ENCODE measurements at places on chromosomes 12 and 14.

DNA sequence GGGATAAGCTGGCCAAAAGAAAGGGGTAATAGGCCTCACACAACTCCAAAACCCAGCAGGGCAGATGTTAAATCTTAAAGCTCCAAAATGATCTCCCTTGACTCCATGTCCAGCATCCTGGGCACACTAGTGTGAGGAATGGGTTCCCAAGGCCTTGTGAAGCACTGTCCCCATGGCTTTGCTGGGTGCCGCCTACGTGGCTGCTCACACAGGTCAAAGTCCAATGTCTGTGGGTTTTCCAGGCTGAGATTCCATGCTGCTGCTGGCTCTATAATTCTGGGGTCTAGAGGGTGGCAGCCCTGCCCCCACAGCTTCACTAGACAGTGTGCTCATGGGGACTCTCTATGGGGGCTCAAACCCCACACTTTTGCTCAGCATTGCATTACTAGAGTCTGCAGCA, 145.3 kb upstream of the GRIN2B start:
- no peak overlapping the region for H3K27ac ChIP-seq
- no peak overlapping the region for H3K4me3 ChIP-seq
- no peak for DNase-seq
- H3K27me3 ChIP-seq, result no peaks in the 10 kb centered on the region
- H3K4me1 ChIP-seq, result no peaks in the 10 kb centered on the region
- H3K36me3 ChIP-seq, result no peaks in the 10 kb centered on the region

- DNase-seq, result no peak
- peaks cover 74% of the 10 kb centered on the region for H3K27me3 ChIP-seq
- H3K27ac ChIP-seq, result no peak overlapping the region
Measured at GRCh38 chr14:24337824-24338175, 2.0 kb downstream of the RIPK3 start.

DNA sequence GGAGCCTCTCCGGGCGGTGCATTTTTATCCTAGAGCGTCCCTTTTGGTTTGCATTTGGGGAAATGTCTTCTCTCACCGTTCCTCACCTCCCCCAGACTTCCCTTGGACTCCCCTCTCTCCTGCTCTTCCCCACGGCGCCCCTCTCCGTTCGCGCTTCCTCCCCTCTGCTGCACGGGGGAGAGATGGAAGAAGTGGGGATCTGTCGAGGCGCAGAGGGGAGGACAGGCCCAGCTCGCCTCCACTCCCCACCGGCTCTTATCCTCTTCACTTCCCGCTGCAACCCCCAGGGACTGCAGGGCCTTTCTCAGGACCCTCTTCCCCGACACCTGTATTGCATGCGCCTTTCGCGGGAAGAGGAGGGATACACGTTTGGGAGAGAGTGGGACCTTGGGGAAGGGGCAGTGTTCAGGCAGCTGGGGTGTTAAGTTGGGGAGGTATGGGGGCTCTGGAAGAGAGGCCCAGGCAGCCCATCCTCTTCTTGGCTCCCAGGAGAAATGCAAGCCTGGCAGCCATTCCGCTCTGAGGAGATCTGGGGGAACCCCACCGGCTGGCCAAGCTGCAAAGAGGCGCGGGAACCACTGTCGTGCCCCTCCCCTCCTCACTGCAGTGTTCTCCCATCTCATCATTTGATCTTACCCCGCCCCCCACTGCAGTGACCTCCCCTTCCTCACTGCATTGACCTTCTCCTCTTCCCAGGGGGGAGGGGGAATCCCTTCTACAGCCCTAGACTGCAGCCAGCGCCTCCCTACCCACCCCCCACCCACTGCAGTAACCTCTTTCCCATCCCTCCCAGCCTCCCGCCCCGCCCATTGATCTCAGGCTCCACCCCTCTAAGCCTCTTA, 788 bp downstream of the ENO2 start:
- peak overlapping the region; percentile 97 for H3K27ac ChIP-seq
- H3K4me1 ChIP-seq, result no peaks in the 10 kb centered on the region
- peaks cover 40% of the 10 kb centered on the region for H3K36me3 ChIP-seq

DNA sequence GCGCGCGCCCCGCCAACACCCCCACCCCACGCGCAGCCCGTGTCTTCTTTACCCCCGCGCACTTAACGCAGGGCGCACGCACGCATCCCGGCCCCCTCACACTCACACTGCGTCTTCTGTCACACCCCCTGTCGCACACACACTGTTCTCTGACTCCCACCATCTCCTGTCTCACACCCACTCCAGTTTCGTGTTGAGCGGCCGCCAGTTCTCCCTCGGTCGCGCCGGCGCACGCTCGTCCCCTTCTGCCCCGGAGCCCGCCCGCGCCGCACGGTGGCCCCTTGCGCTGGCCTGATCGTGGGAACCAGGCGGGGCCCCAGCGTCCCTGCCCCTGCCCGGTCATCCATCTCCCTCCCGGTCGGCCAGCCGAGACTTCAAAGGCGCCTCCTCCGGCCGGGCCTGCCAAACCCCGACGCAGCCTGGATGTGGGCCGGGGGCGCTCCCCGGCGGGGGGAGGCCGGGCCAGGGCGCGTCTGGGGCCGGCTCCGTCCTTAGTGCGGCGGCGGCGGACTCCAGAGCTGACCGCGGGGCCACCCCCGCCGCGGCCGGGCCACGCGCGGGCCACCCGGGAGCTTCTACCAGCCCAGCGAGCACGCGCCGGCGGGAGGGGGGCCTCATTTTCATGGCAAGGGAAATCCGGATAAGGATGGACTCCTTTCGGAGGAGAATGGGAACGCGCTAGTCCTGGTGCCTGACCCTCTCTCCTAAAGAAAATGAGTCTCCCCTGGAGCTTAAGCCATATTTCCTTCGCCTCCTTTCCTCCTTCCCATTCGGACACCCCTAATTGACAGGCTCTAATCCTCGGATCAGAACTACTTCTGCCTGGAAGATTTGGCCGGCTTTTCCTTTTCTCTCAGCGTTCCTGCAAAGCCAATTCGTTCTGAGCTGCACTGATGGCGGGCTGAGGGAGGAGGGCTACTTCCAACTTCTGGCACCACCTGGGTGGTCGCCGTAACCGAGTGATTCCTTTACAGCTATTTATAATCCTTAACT, 82.0 kb upstream of the HMGA2 start:
- no peaks in the 10 kb centered on the region for H3K4me1 ChIP-seq
- H3K27ac ChIP-seq, result no peak overlapping the region
- H3K4me3 ChIP-seq, result peak overlapping the region; percentile 57
- H3K27me3 ChIP-seq, result peaks cover 40% of the 10 kb centered on the region

DNA sequence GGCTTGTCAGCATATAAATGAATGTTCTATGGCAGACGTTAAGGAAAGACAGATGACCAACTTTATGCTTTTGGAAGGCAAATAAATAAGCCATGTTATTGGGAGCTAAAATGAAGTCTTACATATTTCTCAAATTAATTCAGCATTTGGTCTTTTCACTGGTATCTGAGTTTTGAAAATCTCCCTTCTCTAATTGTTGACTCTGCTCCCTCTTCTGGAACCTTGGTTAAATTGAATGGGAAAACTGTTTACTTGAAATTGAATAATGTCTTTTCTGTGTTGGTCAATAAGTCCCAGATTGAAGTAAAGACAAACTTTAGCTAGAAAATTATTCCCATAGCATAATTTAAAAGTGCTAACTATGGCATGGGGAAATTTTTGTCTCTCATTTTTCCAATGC, 38.7 kb downstream of the LGR5 start:
- no peaks in the 10 kb centered on the region for H3K36me3 ChIP-seq
- no peaks in the 10 kb centered on the region for H3K27me3 ChIP-seq
- no peak overlapping the region for H3K4me3 ChIP-seq
- H3K4me1 ChIP-seq, result no peaks in the 10 kb centered on the region
- no peak for DNase-seq
- H3K27ac ChIP-seq, result no peak overlapping the region

GRCh38 chr12:46065412-46066166, 75.2 kb upstream of the SCAF11 start:
- no peaks in the 10 kb centered on the region for H3K4me1 ChIP-seq
- no peak overlapping the region for H3K27ac ChIP-seq
- DNase-seq, result no peak
- no peaks in the 10 kb centered on the region for H3K27me3 ChIP-seq

DNA sequence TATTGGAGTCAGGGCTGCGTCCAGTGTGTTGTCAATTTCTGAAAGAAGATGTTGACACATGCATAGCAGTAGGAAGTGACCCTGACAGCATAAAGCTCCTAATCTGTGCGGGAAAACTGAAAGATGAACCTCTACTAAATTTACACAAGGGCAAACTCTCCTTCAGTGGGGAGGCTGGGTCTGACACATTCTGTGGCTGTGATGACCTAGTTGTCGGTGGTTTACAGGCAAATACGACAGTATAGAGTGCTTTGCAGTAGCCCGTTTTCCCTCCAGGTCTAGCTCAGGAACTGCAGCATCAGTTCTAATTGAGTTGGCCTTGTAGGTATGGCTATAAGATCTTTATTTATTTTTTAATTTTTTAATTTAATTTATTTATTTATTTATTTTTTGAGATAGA, 14.8 kb upstream of the GABARAPL1 start:
- H3K27ac ChIP-seq, result no peak overlapping the region
- no peak overlapping the region for H3K4me3 ChIP-seq
- no peaks in the 10 kb centered on the region for H3K36me3 ChIP-seq
- no peak for DNase-seq
- no peaks in the 10 kb centered on the region for H3K27me3 ChIP-seq

- DNase-seq, result no peak
- no peaks in the 10 kb centered on the region for H3K36me3 ChIP-seq
- no peaks in the 10 kb centered on the region for H3K27me3 ChIP-seq
- no peak overlapping the region for H3K4me3 ChIP-seq
- H3K4me1 ChIP-seq, result peaks cover 19% of the 10 kb centered on the region
Measured at GRCh38 chr12:52020539-52021336, 14.0 kb downstream of the TAMALIN start.

GRCh38 chr12:2082321-2082720, 29.5 kb downstream of the CACNA1C start:
- peaks cover 40% of the 10 kb centered on the region for H3K4me1 ChIP-seq
- no peaks in the 10 kb centered on the region for H3K27me3 ChIP-seq
- no peak for DNase-seq
- peak overlapping the region; percentile 76 for H3K27ac ChIP-seq
- H3K36me3 ChIP-seq, result no peaks in the 10 kb centered on the region

DNA sequence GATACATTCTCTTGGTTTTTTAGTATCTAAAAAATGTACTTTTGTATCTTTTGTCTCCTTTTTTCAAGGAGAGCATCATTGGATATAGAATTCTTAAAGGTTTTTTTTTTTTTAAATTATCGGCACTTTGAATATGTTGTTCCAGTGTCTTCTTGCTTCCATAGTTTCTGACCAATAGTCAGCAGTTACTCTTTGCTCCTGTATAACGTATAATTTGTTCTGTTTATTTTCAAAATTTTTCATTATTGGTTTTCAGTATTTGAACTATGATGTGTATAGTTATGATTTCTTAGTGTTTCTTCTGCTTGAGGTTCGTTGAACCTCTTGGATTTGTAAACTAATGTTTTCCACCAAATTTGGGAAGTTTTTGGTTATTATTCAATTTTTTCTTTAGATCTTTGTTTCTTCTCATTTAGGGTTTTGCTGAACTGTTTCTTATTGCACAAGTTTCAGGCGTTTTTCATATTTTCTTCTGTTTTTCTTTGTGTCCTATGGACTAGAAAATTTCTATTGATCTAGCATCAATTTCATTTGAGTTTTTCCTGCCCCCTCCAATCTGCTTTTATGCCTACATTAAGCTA, 93.9 kb downstream of the PLBD1 start:
- H3K27ac ChIP-seq, result no peak overlapping the region
- no peaks in the 10 kb centered on the region for H3K27me3 ChIP-seq
- H3K4me3 ChIP-seq, result no peak overlapping the region
- no peaks in the 10 kb centered on the region for H3K4me1 ChIP-seq
- H3K36me3 ChIP-seq, result peaks cover 84% of the 10 kb centered on the region

DNA sequence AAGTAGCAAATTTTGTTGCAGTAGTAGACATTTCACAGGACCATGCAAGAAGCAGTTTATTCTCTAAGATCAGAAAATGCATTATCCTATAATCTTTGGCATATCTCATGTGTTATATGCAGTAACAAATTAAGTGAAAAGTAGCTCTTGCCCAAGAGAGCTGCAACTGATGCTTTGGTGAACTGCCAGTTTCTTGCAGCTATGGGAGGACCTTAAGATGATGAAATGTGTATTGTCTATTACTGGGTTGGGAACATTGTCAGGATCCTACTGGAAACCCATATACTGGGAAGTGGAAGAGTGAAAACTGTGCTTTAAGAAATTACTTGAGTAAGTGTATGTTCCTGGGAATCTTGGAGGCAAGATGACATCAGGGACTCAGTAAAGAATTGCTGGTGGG, 238.8 kb downstream of the DACT1 start:
- DNase-seq, result no peak
- H3K4me1 ChIP-seq, result peaks cover 10% of the 10 kb centered on the region
- H3K27ac ChIP-seq, result no peak overlapping the region
- no peaks in the 10 kb centered on the region for H3K36me3 ChIP-seq
- no peak overlapping the region for H3K4me3 ChIP-seq

DNA sequence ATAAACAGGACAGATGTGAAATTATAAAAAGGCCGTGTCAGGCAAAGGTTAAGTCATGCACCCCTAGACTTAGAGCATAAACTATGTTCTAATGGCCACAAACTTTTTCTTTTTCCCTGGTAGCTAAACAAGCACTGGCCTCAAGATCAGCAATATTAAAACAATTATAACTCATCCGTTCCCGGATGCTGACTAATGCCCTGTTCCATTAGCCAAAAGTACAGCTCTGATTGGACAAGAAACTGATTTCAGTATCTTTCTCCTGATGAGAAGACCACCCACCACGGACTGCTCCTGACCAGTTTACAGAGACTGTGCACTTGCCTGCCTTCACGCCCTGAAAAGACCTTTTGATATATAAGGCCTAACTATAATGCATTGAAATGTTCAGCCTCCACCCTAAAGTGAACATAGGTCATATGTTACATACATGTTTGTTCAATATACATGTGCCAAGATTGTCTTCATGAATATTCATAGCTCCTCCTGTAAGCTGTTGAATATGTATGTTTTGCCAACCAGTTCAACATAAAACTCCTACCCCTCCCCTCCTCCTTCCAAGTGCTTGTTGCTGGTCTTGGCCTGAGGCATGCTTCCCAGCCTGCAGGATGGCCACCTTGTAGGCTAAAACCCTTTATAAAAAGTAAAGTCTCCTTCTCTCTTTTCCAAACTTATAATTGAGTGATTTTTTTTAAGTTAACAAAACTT, 162.0 kb downstream of the IPO8 start:
- DNase-seq, result no peak
- H3K4me1 ChIP-seq, result no peaks in the 10 kb centered on the region
- no peaks in the 10 kb centered on the region for H3K36me3 ChIP-seq
- H3K27ac ChIP-seq, result no peak overlapping the region

- no peak overlapping the region for H3K4me3 ChIP-seq
- no peaks in the 10 kb centered on the region for H3K36me3 ChIP-seq
- no peaks in the 10 kb centered on the region for H3K4me1 ChIP-seq
- no peak for DNase-seq
- H3K27ac ChIP-seq, result no peak overlapping the region
Measured at GRCh38 chr12:21991526-21991925, 50.3 kb upstream of the ABCC9 start.

GRCh38 chr14:71985538-71986189, 53.4 kb downstream of the RGS6 start:
- H3K4me3 ChIP-seq, result no peak overlapping the region
- H3K4me1 ChIP-seq, result peaks cover 26% of the 10 kb centered on the region
- peak overlapping the region; percentile 50 for H3K27ac ChIP-seq
- no peaks in the 10 kb centered on the region for H3K27me3 ChIP-seq
- H3K36me3 ChIP-seq, result no peaks in the 10 kb centered on the region

- DNase-seq, result no peak
- no peaks in the 10 kb centered on the region for H3K27me3 ChIP-seq
- H3K36me3 ChIP-seq, result peaks cover 66% of the 10 kb centered on the region
- H3K27ac ChIP-seq, result no peak overlapping the region
Measured at GRCh38 chr14:92958373-92959188, 35.6 kb downstream of the CHGA start.

- no peaks in the 10 kb centered on the region for H3K27me3 ChIP-seq
- peak; percentile 86 for DNase-seq
Measured at GRCh38 chr14:73740618-73741326, 26.6 kb upstream of the PNMA1 start.

- no peak for DNase-seq
- no peaks in the 10 kb centered on the region for H3K4me1 ChIP-seq
- no peak overlapping the region for H3K27ac ChIP-seq
- no peaks in the 10 kb centered on the region for H3K27me3 ChIP-seq
Measured at GRCh38 chr14:31543969-31544799, 17.0 kb upstream of the NUBPL start.

Data from tibial artery (tissue), 4 donors.